ENCODE measurements at places on chromosomes 7 and 10.
A peak's percentile ranks its signal among the peaks of the same experiment; 100 is the strongest.

- no peak for DNase-seq
Measured at GRCh38 chr7:134891262-134891695, 95.0 kb upstream of the AGBL3 start.

DNA sequence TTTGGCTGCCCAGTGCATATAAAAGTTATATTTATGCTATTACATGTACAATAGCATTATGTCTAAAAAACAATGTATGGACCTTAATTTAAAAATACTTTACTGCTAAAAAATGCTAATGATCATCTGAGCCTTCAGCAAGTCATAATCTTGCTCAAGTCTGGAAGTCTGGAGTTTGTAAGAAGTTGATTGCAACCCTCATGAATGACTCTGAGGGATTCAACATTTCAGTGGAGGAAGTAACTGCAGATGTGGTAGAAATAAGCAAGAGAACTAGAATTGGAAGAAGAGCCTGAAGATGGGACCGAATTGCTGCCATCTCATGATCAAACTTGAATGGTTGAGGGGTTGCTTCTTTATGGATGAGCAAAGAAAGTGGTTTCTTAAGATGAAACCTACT lies 13.0 kb upstream of the ADAMTS14 start:
- no peak for DNase-seq

DNA sequence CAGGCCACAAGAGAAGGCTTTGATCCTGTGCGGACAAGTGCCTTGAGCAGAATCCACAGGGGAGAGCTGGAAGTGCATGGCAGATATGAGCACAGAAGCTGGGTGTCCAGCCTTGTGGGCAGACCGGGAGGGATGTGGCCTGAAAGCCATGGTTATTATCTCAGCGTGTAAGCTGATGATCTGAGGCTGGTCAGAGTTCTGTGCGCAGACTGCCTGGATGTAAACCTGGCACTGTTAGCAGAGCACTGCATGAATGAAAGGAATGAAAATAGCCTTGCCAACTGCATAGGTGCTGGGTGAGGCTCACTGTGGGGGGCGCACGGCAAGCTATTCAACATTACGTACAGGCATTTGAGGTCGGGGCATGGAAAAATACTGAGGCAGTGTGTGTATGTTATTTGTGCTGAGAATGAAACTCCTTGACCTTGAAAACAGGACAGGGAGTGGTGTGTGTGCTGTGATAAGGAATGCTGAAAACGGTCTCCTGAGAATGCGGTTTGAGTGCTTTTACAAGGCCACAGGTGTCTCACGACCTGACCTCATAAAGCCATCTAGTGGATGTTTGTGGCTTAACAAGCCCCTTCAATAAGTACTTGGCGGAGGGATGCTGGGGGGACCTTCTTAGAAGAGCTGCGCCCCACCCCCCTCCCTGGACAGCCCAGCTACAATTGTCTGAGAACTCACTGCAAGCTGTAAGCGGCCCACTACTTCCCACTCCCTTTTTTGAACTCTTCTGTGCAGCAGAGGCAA lies 18.7 kb downstream of the AKR1C1 start:
- no peak for DNase-seq

DNA sequence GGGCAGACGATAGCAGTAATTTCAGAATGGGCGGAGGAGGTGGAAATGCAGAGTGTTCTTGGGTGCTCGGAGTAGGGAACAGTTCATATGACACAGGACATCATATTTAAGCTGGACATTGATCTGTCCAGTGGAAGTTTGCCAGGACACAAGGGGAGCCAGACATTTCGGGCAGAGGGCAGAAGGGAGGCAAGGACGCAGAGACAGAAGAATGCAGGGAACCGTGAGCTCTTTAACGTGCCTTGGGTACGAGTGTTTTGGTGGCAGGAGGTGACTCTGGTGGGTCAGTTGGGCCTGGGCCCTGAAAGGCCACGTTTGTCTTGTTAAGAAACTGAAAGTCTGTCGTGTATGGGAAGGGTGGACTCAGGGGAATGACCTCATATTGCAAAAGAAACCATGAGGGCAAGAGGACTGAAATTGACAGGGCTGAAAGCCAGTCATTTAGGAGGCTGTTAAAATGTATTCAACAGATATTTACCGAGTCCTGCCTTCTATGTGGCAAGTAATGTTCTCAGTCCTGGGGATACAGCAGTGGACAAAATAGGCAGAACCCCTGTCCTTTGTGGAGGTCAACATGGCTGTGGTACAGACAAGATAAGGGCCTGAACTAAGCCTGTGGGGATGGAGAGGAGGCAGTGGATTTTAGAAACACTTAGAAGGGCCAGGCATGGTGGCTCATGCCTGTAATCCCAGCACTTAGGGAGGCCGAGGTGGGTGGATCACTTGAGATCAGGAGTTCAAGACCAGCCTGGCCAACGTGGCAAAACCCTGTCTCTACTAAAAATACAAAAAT lies 2.2 kb downstream of the OPTN start:
- DNase-seq, result no peak

DNA sequence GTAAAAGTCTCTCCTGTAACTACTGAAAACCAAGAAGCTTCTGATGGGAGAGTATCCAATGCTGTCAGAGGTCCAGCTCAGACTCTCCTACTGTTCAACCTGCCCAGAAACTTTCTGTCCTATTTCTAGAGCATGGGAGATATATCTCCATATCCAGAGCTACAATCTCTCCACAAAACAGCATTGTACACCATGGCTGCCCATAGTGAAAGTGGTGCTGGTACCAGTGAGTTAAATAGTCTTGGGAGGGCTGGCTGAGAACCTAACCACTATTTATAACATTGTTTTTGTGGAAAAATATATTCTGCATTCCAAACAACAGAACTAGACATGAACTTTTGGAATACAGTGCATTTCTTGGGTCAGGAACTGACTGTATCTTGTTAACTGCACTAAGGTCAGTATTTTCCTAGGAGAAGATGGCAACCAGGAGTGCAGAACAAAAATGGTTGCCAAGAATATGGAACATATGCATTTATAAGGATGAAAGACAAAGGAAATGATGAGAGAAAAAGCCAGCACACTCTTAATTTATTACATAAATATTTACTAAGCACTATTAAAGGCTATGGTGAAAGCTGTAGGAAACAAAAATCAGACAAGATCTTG lies 91.9 kb downstream of the ZNF438 start:
- no peak for DNase-seq

- no peak for DNase-seq
Measured at GRCh38 chr7:133804127-133804526, 323.0 kb upstream of the LRGUK start.

DNA sequence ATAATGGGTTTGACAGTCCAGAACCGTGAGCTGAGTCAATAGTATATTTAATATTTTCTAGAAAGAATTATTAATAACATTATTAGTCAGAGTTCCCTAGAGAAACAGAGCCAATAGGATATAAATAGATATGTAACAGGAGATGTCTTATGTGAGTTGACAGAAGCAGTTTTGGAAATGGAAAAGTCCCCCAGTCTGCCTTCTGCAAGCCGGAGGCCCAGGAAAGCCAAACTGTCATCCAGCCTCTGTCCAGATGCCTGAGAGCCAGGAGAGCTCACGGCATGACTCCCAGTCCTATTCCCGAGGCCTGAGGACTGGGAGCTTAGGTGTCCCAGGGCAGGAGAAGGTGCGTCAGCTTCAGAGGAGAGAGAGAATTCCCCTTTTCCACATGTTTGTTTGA lies 286.4 kb upstream of the ADARB2 start:
- DNase-seq, result no peak

- DNase-seq, result no peak
Measured at GRCh38 chr7:75879771-75880184, 944 bp downstream of the RHBDD2 start.

GRCh38 chr7:108637049-108637621 lies 67.5 kb downstream of the DNAJB9 start:
- DNase-seq, result no peak

- no peak for DNase-seq
Measured at GRCh38 chr7:90409667-90410066, 6.4 kb downstream of the CLDN12 start.

DNA sequence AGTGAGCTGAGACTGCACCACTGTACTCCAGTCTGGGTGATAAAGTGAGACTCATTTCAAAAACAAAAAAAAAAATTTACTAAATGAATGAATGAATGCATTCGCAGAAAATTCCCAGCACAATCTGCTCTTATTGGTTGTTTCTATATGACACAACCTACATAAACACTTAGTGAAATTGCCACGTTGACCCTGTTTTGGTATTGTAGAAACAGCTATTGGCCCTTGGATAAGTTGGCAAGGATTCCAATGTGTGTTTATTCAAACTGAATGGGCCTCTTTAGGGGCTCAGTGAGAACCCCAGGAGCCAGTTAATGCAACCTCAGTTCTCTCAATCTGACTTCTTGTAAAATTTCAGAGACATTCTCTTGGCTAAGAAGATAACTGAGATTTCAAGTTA lies 66.0 kb downstream of the HHEX start:
- DNase-seq, result no peak

DNA sequence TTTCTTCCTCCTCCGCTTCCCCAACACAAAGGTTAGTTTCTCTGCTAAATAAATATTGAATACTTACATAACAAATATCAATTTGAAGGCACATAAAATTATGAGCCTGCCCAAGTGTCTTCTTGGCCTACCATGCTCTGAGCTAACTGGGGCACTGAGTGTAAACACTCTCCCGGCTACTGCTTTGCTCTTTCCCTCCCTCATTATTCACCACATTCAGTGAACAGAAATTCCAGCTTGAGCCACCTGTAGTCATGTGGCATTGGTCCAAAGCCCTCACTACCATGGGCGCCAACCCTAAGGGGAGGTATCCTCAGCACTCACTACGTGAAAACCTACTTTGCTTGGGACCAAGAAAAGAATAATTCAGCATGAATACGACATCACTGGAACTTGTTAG lies 409.0 kb downstream of the KCNMA1 start:
- DNase-seq, result no peak

- DNase-seq, result no peak
Measured at GRCh38 chr10:46542567-46543465, 13.6 kb downstream of the GPRIN2 start.

DNA sequence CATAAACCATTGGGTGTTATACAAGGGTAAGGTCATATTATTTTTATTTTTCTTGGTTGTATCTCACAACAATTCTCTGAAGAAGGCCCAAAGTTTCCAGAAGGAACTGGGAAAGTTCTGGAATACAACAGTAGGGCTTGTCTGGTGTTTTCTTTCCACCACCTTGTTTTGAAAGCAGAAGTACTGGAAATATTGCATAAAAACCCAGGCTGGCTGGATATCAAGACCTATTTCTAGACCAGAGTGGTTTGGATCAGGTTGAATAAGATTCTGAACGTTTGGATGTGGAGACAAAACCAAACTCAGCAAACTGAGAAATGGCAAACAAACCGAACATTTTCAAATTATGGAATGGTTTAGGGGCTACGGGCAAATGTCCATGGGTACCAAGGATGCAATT lies 182.6 kb upstream of the FZD8 start:
- no peak for DNase-seq

DNA sequence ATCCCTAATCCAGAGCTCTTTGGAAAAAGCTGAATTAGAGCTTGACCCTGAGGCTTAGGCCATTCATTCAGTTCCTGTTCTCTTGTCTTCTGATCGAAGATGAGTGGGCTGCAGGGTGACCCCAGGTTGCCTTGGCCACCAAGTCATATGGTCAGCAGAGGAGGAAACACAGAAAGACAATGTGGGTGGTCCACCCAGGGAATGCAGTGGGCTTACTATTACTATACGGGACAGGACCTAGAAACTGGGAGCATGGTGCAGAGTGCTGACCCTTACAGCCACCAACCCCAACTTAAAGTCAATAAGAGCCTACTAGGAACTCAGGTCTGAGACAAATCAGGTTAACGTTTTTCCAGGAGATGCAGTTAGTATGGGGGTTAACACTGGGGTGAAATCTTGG lies 200.5 kb downstream of the HERPUD2 start:
- DNase-seq, result no peak

GRCh38 chr10:76353237-76353851 lies 921.9 kb downstream of the LRMDA start:
- DNase-seq, result no peak

DNA sequence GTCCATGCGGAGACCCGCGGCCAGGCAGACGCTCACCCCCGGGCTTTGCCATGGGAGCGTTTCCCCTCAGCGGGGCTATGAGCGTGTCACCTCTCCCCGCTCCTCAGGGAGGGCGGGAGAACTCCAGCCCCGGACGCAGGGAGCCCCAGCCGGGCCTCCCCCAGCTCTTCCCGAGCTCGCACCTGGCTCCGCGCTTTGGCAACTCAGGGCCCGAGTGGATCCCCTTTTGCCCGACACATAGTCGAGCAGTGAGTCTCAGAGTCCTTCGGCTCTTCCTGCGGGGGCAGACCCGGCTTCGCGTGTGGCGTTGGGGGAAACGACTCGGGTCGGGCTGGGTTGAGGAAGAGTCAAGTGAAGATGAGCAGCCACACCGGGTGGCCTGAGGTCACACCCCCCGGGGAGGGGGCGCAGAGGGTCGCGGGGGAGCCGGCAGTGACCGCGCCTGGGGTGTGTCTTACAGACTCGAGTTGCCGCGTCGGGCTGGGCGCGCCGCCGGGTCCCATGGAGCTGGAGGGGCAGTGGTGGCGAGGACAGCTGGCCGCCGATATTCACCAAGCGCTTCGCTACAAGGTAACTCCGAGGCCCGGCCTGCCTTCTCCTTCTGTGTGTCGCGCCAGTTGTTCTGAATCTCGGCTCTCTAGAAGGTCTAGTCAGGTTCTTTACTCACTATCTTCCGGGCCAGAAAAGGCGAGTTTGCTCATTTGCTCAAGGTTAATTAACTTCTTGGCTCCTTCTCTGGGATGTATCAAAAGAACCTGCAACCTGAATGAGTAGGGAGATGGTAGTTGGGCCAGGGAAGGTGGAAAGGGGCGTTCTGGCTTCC lies 721 bp downstream of the CCNJ start:
- DNase-seq, result peak; percentile 31

DNA sequence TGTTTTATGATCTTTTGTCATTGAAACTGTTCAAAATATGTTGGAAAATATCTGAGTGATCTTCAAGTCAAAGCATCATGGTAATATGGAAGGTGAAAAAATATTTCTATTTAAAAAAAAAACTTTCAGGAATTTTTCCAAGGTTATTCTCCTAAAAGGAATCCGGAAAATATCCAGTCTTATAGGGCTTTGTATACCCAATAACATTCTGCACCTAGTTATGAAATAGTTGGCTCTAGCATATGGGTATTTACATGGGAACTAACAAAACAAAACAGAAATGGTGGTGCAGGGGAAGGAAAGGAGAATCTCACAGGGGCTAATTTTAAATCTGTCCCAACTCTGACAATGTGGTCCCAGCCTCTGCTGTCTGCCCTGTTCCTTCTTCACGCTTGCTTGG lies 167.1 kb upstream of the RHEB start:
- no peak for DNase-seq

Measured in stimulated activated CD4-positive, alpha-beta T cell treated with anti-CD3 and anti-CD28 coated beads, Interleukin-15, amount 100 ng/mL, for 1 hour (primary cell).